ENCODE measurements at places on chromosomes 11 and 22. TPM values are rescaled to one million over a fixed set of nuclear protein-coding genes. Genes with fewer than 3 reads are reported as not detected.

The ZNF215 gene
- total RNA-seq, result 1.8 TPM

The RPS6KB2 gene
- total RNA-seq, result 86.2 TPM

DNA sequence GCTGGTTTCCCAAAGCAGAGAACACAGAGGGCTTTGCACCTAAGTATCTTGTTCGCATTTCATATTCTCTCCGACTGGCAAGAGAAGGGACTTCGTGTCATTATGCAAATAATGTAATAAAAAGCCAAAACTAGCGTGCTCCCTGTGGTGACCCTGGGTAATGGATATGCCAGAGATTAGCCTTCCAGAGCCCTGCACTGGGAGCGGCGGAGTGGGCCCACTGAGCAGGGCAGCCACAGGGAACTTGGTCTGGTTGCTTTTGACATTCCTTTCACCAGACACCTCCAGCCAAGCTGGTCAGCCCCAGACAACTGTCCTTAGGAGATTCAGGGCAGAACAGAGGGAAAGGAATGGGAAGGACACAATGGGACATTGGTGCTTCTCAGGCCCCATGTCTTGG, 56.1 kb downstream of the FLI1 start:
- H3K36me3 ChIP-seq, result peaks cover 35% of the 10 kb centered on the region
- DNase-seq, result no peak
- no peaks in the 10 kb centered on the region for H3K27me3 ChIP-seq
- no peak overlapping the region for H3K27ac ChIP-seq
- H3K4me3 ChIP-seq, result no peak overlapping the region

GRCh38 chr11:103673773-103674172, 362.7 kb upstream of the DDI1 start:
- no peaks in the 10 kb centered on the region for H3K27me3 ChIP-seq
- no peak overlapping the region for H3K27ac ChIP-seq
- H3K4me1 ChIP-seq, result no peaks in the 10 kb centered on the region
- DNase-seq, result no peak

DNA sequence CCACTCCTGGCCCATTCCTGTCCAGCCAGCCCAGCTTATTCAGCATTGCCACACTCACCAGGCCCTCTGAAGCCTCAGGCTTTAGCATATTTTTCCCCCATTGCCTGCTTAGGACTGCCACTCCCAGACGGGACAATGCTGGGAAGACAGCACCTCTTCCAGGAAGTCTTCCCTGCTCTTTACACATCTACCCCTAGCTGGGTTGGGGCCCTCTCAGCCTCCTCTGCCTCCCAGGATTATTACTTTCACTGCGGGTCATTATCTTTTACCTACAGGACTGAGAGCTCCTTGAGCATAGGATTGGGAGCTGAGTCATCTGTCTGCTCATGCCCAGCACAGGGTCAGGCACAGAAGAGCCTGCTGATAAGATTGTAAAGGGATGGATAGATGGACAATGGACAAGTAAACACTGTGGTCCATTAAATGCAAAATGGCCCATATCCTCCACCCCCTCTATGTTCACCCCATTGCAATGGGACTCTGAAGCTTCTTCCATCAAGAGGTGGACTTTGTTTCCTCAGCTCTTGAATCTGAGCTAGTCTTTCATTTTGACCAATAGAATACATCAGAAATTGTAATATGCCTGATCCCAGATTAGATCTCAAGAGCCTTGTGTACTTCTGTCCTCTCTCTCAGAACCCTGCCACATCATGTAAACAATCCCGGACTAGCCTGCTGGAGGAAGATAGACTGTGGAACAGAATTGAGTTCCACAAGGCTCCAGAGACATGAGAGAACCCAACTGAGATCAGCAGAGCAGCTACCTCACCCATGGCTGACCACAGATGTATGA, 32.0 kb upstream of the LRRC32 start:
- H3K4me3 ChIP-seq, result no peak overlapping the region
- no peak overlapping the region for H3K27ac ChIP-seq
- no peak for DNase-seq
- no peaks in the 10 kb centered on the region for H3K36me3 ChIP-seq
- peaks cover 12% of the 10 kb centered on the region for H3K27me3 ChIP-seq
- no peaks in the 10 kb centered on the region for H3K4me1 ChIP-seq

DNA sequence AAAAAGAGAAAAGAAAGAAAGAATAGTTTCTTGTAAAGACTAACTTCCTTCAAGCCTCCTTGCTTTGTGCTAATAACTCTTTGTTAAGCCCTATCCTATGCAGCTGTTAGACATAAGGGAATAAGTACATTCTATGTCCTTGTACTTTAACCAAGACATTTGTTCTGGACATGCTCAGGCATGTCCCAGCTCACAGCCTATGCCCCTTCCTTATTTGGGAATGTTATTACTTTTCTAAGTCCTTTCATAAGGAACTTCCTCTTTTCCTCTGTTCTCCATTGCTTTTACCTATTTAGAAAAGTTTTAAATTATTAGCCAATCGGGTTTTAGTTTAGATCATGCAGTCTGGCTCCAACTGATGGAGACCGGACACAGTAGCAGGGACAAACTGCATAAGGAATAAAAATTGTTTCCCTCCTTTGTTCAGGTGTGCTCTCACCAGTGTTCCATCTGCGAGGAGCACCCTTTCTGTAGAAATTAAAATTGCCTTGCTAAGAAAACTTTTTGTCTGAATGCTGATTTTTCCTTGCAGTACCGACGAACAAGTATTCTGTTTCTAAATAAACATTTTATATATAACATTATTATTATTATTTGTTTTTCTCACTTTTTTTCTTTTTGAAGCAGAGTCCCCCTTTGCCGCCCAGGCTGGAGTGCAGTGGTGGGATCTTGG, 21.6 kb upstream of the SPINDOC start:
- no peak overlapping the region for H3K27ac ChIP-seq
- no peak for DNase-seq
- no peaks in the 10 kb centered on the region for H3K4me1 ChIP-seq
- no peak overlapping the region for H3K4me3 ChIP-seq

DNA sequence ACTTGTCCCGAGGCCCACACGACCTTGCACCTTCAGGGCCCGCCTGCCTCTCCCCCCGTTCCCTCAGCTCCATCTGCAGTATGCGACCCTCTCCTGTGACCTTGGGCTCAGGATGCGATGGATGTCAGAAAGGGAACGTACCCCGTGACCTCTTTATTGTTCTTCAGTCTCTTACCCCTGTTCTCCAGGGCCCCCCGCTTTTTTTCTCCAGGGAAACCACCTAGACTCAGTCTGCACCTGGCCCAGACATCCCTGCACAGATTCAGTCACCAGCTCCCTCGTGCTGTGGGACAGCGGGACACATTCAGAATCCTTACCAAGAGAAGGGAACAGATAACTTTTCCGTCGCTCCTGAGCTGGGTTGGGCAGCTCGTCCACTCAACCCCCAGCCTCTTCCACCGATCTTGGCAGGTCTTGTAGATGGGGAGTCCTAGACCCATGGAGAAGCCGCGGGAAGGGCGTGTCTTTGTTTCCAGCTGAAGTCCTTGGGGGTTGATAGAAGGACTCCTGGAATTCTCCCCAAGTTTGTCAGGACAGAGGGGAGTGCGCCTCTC, 1.4 kb upstream of the PHOX2A start:
- peaks cover 17% of the 10 kb centered on the region for H3K4me1 ChIP-seq
- peaks cover 5% of the 10 kb centered on the region for H3K36me3 ChIP-seq
- H3K27ac ChIP-seq, result no peak overlapping the region
- peaks cover 52% of the 10 kb centered on the region for H3K27me3 ChIP-seq
- no peak overlapping the region for H3K4me3 ChIP-seq

DNA sequence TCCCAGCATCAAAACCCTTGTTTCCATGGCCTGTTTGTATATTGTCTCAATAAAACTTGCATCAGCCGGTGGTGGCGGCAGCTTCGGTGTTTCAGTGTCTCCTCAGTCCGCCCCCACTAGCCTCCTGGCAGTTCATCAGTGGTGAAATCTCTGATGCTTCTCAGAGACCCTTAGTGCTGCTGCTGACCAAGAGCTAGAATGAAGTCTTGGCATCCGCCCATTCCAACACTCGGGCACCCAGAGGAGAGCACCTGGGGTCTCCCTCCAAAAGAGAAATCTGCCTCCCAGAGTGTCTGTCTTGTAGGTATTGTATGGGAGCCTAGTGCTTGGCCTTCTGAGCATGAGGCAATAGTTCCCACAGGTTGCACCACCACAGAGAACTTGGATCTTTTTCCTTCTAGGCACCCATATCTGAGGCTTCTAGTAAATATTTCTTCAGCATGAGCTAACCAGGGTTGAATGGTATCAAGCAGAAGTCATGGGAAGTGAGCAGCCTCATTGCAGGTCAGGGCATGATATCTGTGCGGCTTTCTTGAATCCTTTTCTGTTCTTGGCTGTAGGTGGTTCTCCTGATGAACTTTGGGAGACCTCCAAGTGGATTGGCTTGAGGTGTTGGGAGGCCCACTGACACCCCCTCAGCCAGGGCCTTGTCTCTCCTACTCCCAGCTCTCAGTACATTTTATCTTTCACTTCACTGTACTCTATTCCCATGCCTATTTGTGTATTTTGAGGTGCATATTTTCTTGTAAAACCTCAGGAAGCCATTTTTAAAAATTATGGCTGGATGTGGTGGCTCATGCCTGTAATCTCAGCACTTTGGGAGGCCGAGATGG, 13.2 kb upstream of the AIFM3 start:
- peaks cover 30% of the 10 kb centered on the region for H3K36me3 ChIP-seq
- no peak overlapping the region for H3K27ac ChIP-seq
- DNase-seq, result no peak
- H3K4me3 ChIP-seq, result no peak overlapping the region

The OR52E8 gene
- total RNA-seq, result not detected

- no peak overlapping the region for H3K4me3 ChIP-seq
- H3K27me3 ChIP-seq, result no peaks in the 10 kb centered on the region
- no peak overlapping the region for H3K27ac ChIP-seq
- no peak for DNase-seq
These were observed 13.8 kb downstream of the ADAMTS15 start for GRCh38 chr11:130462101-130462885.

The TTC9C gene
- total RNA-seq, result 38.0 TPM

Measured in activated T-helper 1 cell treated with anti-CD3 and anti-CD28 coated beads, Interleukin-12 subunit alpha, Interleukin-12 subunit beta, Interleukin-2, Interleukin-4 antibody, amounts not matched to agents 30 ng/mL and 10 ng/mL and 1 ng/mL, durations not matched to agents 14 hours and 24 hours and 36 hours (primary cell).